ENCODE measurements at places on chromosomes 6 and 20.

DNA sequence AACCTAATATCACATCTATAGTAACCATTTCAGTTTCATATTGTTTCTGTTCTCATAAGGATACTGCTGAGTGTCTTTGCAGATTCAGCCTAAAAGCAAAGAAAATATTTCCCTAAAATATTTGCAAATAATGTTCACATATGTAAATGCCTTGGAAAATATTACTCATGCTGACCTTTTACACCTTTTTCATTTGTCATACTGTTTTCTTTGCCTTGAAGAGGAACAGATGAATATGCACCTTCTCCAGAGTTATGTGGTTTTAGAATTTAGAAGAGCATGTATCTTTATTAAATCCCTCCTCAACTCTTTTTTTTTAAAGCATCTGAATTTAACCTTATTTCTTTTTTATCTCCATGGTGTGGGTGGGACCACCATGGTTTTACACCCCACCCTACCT lies 32.5 kb downstream of the NDUFAF5 start:
- DNase-seq = no peak

DNA sequence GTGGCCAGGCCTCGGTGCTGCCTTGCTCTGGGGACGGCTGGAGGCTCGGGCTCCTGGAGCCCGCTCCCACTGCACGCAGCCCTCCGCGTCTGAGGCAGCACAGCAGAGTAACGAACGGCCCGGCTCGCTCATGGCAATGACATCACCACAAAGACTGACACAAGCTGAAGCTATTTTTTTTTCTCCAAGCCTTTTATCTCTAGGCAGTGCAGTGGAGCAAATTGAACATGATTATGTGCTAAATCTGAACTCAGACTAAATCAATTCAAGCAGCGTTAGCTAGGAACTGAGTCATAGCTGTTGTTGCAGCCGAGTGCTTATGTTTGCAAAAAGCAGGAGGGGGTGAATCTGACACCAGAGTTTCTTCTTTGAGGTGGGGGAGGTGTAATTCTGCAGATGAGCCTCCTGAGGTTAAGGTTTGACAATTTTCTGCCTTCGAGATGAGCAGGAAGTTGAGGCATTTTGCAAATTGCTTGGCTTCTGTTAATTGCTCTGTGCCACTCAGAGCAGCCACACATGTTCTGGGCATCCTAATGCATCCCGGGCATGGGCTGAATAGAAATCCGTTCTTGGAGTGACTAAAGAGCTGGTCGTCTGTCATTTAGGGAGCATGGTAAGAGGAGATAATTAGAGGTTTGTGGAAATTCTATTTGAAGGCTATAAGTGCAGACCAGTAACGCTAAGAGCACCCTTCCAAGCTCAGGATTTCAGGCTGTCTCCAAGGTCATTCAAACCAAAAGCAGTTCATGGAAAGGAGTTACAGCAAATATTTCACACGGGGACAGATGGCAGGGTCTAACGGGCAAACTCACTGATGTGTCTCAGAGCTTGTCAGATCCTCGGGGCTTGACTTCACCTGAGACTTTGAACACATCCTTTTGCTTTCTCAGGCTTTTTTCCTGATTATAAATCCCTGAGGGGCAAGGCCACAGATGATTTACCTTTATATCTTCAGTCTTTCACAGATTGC lies 155.1 kb upstream of the ENPP5 start:
- no peak for DNase-seq

- DNase-seq = no peak
Observed at GRCh38 chr6:90351696-90352095, 55.1 kb upstream of the BACH2 start.

GRCh38 chr6:117440706-117441525 lies 15.2 kb upstream of the ROS1 start:
- DNase-seq = no peak

DNA sequence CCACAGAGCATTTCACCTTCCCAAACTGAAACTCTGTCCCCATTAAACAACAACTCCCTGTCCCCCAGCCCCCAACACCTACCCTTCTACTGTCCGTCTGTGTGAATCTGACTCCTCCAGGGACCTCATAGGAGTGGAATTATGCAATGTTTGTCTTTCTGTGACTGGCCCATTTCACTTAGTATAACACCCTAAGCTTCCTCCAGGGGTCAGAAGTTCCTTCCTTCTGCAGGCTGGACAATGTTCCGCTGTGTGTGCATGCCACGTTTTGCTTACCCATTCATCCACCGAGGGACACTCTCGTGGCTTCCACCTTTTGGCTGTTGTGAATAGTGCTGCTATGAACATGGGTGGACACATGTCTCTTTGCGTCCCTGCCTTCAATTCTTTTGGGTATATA lies 37.6 kb upstream of the MPC1 start:
- DNase-seq = no peak

DNA sequence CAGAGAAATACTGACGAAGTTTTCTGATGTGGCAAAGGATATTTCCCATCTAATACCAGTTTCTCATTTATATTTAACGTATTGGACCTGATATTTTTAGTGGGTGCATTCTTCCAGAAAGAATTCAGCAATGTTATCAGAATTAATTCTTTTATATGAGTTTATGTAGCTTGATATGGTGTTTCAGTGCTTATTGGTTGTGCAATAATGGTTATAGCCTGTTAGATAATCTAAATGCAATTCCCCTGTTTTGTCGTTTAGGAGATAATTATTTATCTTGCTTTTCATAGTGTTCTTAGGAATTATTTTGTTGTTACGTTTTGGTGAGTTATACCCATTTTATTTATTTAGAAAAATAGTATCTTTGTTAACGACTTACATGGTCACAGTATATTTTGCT lies 51.4 kb upstream of the TMEM181 start:
- no peak for DNase-seq

GRCh38 chr6:143513410-143513809 lies 1.9 kb upstream of the FUCA2 start:
- DNase-seq = no peak

GRCh38 chr6:159595173-159595572 lies 97.9 kb downstream of the SOD2 start:
- no peak for DNase-seq

GRCh38 chr6:16278750-16279149 lies 40.4 kb downstream of the GMPR start:
- no peak for DNase-seq

DNA sequence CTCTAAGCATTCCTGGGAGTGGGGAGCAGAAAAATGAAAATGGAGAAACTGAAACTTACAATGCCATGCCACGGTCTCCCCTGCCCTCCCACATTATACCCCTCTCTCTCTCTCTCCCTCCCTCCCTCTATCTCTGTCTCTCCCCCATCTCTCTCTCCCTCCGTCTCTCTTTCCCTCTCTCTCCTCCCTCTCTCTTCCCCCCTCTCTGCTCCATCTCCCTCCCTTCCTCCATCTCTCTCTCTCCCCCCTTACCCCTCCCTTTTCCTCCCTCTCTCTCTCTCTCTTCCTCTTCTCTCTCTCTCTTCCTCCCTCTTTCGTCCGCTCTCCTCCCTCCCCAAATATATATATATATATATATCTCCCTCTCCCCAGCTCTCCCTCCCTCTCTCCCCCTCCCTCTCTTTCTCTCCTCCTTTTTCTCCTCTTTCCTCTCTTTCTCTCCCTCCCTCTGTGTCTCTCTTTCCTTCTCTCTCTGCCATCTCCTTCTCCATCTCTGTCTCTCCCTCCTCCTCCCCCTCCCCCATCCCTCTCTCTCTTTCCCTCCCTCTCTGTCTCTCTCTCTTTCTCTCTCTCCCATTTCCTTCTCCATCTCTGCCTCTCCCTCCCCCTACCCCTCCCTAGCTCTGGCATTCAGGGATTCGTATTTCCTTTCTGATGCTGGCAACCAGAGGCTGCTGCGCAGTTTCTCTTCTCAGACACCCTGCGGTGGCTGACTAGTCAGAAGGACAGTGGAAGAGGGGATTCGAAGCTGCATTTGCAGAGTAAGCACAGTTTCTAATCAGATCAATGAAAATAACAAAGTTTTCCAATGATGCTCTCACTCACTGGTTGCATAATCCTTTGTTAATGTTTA lies 13.9 kb upstream of the VAPB start:
- no peak for DNase-seq

DNA sequence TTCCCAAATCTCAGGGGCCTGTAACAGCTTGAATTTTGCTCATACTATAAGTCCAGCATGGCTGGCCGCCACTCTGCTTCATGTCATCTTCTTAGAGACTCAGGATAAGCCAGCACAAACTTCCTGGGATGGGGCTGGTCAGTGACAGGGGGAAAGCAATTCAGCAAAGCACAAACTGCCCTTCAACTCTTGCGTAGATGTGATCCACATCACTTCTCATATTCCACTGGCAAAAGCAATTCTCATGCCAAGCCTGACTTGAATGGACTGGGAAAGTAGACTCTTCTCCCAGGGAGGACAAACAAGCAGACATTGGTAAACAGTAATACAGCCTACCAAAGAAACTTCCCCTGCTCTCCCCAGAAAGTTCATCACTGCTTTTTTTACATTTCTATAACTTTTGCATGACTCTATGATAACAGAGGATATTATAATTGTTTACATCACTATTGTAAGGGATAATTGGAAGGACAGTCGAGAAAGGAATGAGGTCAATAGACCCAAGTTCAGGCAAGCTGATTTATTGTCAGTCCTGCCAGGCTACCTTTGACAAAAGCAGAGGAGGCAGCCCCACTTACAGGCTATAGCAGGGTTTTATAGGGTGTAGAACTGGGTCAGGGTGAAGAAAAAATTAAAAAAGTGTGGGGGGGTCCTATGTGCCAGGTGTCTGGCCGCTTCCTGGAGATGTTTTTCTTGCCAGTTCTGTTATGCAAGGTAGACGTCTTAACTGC lies 37.4 kb downstream of the RBM24 start:
- no peak for DNase-seq

GRCh38 chr6:113719064-113719463 lies 138.1 kb upstream of the MARCKS start:
- DNase-seq = no peak

DNA sequence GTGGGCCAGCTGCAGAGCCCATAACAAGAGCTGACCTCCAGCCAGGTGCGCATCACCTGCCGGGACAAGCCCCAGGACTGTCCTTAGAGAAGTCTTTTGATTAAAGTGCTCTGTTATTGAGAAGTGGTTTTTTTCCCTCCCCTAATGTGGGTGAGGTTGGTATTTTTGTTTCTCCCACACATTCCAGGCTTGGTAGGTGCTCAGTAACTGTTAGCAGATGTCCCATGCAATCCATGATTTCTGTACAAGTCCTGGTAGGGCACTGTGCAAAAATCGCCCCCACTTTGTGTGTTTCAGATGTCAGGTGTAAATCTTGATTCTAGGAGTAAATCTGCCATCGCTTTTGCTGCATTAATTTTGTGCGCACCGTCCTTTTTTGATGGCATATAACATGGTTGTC lies 4.7 kb downstream of the FAM210B start:
- DNase-seq = no peak

GRCh38 chr20:16257813-16258430 lies 315.3 kb downstream of the KIF16B start:
- no peak for DNase-seq

GRCh38 chr6:98463038-98464000 lies 371.1 kb upstream of the POU3F2 start:
- no peak for DNase-seq

DNA sequence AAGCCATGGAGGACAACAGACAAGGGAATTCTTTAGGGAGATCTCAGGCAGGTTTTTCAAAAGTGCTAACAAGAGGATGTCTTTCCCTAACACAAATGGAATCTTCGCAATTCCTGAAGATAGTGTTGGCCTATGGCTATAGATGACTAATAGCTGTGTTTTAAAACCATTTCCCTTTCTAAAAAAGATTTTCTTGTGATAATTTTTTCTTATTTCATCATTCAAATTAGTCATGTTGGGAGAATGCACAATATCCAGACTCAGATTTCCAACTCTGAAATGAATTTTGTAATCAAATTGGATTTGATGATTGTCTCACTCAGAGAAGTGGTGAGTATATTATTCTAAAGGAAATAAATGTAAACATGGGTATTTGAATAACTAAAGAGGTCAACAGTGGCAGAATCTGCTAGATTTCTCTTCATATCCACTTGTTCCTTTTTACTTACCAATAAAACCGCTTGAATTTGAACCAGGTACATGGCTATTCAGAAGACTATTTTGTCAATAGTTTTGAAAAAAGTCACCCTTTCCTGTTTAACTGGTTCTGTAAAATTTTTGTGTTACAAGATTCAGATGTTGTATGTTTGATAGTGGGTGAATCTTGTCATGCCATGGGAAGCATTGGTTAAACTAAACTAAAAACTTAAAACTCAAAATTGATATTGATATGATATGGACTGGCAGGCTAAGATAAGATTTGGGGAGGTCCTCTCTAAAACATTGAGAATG lies 1223.7 kb upstream of the EYS start:
- DNase-seq = no peak

GRCh38 chr6:128638817-128639216 lies 118.4 kb upstream of the PTPRK start:
- no peak for DNase-seq

- DNase-seq = no peak
Observed at GRCh38 chr20:46850416-46850815, 44.2 kb upstream of the EYA2 start.

DNA sequence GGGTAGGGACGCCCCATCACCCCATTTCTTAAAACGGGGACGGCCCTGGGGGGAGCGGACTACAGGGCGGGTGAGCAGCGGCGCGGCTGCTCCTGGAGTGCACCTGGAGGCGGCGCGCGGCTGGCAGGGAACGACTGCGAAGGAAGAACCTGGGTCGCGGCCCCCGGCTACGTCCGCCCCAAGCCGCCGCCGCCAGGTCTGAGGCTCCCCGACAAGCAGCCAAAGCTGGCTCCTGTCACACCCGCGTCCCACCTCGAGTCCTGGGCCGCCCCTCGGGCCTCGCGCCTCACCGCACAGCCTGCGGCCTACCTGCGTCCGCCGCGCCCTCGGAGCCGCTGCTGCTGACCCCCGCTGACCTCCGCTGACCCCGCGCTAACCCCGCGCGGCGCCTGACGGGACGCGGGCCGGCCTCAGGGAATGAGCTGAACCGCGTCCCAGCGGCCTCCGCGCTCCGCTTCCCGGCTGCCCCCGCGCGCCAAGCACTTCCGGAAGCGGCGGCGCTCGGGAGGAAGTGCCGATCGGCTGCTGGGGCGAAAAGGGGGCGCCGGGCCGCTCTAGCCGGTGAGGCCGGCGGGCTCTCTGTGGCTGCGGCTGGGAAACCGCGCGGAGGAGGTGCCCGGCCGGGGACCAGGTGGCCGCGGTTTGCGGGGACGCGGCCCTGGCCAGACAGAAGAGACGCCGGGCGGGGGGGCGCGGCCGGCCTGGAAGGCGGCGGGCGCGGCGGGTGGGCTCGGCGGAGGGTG lies at the start of the genes ARFRP1 and ZGPAT:
Gene ARFRP1 (minus strand): TSS at position 419 of the 743 bp plus-strand sequence. CDS start 885 bp downstream, outside the sequence.
Gene ZGPAT (plus strand): TSS at position 482 of the 743 bp plus-strand sequence. CDS start 542 bp downstream, outside the sequence.
- DNase-seq = peak; percentile 79

DNA sequence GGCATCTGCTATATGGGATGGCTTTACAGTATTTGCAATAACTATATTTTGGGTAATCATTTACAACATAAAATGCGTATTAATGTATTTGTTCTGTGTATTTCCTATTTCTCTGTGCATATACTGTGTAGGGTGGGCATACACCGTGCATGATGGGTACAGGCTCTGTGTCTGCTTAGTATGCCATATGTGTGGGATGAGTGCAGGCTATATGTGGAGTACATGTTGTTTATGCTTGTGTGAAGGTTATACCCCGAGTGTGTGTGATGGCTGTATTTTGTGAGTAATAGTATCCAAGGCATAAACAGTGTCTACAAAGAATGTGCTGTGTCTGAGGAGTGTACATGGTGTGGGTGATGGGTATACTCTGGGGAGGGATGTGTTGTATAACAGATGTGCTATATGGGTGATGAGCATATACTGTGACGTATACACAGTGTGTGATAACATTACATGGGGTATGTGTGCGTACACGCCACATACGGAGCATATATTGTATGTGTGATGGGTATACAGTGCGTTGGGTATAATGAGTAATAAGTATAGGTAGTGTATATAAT lies 52.7 kb downstream of the CPXM1 start:
- no peak for DNase-seq

Data from stimulated activated CD8-positive, alpha-beta memory T cell treated with anti-CD3 and anti-CD28 coated beads, Interleukin-2, amount 100 ng/mL, for 48 hours (primary cell).